ENCODE measurements at places on chromosomes 11 and 22.

DNA sequence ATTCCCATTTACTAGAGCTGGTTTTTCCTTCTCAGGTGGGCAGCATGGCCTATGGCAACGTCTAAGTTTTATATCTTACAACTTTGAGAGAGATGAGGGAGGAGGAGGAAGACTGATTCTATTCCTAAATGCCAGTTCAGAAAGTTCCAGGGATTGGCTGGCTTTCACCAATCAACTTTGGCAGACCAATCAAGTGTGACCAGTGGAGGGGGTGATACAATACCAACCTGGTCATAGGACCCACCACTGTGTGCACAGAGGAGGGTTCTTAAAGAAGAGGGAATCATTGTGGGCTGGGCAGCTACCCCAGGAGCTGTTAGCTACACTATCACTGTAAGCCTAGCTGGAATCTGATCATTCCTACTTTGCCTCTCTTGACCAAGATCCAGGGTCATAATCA is 8.1 kb downstream of the DIXDC1 start:
- no peak for DNase-seq

GRCh38 chr11:96567176-96567575 is 177.4 kb downstream of the JRKL start:
- DNase-seq: no peak

DNA sequence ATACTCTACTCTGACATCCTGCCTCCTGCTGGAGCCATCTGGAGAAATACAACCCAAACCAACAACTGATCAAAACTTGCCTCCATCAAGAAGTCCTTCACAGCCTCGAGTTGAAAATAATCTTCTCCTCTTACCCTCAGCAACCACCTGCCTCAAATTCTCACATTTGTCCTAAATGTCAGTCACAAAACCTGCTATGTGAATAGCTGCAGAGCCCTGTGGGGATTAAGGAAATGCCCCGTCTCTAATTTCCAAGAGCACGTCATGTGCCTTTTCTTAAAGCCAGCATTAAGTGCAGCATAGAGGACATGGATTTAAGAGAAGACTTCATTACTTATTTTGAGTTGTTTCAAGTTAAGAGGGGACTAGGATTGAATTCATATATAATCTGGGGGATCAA is 105.9 kb downstream of the TRPC6 start:
- DNase-seq: no peak

GRCh38 chr11:81787584-81788049 is 946.0 kb downstream of the FAM181B start:
- DNase-seq: peak; percentile 38

DNA sequence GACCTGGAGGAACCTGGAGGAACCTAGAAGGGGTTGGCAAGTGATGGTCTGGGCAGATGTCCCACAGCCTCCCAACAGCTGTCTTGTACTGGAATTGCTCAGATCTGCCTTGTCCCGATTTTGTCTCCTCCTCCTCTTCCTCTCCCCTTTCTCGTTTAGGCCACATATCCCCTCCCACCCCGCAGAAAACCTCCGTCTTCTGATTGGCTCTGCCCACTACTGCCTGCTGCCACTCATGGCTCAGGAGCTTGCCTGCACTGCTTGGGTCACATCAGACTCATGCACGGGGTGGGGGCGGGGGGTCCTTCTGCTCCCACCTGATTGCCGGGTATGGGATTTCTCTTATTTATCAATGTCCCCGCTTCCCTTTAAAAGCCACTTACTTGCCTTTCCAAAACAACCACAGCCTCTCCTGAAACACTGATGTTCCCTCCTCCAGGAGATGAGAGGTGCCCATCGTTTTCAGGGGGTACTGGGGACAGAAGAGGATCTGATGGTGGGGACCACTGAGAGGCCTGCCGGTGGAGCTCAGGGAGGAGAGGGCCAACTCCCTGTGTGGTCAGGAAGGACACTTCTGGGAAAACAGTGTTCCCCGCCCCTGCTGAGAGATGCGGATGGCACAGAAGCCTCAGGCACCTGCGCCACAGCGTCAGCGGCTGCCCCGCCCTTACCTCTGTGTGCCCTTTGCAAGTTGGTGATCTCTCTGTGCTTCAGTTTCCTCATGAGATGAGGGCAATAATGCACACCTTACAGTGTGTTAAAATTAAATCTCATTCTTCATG is 14.7 kb downstream of the TOM1 start:
- DNase-seq: no peak

- no peak for DNase-seq
These were observed 106.9 kb upstream of the NAV2 start for GRCh38 chr11:19605520-19606371.
